Activated CD4-positive, alpha-beta memory T cell treated with anti-CD3 and anti-CD28 coated beads for 36 hours (primary cell): ENCODE measurements at places on chromosomes 7 and 10.

GRCh38 chr10:71714031-71714410 lies 5.6 kb downstream of the C10orf105 start:
- DNase-seq, result no peak

DNA sequence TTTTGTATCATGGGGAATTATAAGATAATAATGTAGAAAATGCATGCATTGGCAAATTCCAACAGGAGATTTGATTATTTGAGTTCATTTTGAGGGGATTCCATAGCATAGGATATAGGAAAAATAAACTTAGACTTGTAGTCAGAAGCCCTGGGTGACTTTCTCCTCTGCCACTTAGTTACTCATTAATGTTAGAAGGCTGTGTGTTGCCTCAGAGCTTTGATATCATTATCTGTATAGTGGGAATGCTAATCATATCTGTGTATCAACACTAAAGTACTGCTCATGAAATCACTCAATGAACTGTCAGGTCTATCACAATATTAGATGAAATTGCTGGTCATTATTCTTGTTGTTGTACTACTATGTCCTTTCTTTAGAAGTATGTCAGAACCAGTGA lies 23.0 kb upstream of the TEX47 start:
- no peak for DNase-seq

- no peak for DNase-seq
These were observed 18.6 kb upstream of the HK1 start for GRCh38 chr10:69259547-69260243.

DNA sequence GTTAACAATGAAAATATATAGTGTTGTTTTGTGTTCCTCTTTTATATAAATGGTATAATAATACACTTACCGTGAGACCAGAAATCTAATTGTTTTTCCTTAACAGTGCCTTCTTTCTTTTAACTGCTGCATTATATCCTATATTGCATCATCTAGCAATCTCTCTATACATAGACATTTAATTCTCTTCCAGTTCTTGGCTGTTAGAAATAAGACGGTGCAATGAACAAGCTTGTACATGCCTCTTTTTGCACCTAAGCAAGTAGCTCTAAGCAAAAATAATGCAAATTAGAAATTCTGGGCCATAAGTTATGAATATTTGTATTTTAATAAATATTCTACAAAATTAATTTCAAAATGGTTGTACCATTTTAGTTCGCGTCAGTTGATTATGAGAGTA lies 55.9 kb upstream of the AHR start:
- no peak for DNase-seq

DNA sequence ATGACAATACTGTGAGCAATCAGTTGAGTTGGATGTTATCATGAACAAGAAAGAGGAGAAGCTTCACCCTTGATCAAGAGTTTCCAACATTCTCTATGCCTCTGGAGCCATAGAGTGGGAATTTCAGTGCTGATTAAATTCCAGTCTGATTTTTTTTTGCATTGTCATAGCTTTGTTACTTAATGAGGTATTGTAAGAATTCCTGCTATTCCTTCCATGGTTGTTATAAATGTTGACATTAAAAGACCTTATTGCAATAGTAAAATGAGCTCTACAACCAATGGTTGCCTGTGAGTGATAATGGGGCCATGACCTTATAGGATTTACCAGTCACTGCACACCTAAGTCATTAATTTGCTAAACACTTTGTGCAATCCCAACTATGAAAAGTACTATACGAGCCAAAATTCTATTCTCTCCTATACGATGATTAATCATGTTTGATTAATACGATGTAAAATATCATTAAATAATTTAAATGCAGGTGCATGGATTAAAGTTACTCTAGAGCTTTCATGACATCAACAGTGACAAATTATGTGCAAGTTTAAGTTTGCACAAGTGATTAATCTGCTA lies 353.2 kb upstream of the KLF6 start:
- no peak for DNase-seq

DNA sequence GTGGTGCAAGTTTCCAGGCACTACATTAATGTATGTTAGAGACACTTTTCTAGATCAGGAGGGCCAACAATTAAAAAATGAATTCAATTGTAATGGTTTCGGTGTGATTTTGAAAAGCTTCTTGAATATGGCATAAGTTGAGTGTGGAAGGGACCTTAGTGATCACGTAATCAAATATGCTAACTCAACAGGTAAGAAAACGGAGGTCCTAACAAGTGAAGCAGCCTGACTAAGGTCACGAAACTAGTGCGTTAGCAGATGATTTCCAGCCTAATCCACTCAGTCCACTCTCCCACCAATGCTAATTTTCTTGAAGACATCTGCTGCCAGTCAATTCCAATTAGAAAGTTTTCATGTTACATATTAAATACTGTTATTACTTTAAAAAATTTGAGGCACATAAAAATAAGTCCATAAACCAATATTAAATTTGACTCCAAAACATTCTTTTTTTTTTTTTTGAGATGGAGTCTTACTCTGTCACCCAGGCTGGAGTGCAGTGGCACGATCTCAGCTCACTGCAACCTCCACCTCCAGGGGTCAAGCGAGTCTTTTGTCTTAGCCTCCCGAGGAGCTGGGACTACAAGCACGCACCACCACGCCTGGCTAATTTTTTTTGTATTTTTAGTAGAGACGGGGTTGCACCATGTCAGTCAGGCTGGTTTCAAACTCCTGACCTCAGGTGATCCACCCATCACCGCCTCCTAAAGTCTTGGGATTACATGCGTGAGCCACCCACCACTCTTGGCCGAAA lies 2.3 kb upstream of the RSBN1L start:
- no peak for DNase-seq

DNA sequence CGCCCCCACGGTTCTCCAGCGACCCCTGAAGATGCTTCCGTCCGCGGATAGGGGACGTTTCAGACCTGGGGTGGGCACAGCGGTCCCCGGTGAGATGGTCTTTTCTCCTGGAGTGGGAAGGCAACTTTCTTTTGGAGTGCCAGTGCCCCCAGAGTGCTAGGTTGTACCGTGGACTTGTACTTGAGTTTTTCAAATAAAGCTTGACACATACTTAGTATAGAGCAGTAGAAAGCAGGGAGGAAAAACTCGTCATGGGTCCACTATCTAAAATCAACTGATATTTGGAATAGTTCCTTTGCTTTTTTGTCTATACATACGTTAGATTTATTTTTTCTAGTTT lies 28.4 kb downstream of the RBM20 start:
- no peak for DNase-seq

GRCh38 chr7:43037531-43037930 lies 74.9 kb upstream of the HECW1 start:
- no peak for DNase-seq

DNA sequence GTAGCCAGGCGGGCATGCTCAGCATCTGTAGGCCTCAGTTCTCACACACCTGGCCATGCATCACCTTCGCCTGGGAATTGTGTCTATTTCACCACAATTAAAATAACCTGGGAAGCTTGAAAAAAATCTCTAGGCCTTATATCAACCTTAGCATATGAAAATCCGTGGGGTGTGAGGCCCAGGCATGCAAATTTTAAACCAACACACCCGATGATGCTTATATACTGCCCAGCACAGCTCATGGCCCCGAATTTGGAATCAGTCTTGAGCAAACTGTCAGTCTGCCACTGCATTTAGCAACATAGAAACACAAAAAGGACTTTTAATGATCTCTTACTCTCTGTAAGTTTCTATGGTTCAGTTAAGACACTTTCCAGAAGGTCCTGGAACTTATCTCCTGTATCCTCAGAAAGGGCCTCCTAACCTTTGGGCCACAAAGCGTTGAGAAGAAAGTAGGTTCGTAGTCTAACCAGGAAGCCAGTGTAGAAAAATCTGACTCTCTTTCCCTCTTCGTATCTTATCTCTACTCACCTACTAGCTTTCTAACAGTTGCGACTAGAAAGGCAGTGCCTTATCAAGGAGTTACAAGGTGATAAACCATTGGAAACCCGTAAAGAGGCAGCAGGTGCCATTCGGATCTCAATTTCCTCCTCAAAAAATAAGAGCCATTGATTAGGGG lies 12.0 kb upstream of the DMBT1 start:
- no peak for DNase-seq

GRCh38 chr10:88292185-88292514 lies 291.0 kb downstream of the RNLS start:
- DNase-seq, result no peak

DNA sequence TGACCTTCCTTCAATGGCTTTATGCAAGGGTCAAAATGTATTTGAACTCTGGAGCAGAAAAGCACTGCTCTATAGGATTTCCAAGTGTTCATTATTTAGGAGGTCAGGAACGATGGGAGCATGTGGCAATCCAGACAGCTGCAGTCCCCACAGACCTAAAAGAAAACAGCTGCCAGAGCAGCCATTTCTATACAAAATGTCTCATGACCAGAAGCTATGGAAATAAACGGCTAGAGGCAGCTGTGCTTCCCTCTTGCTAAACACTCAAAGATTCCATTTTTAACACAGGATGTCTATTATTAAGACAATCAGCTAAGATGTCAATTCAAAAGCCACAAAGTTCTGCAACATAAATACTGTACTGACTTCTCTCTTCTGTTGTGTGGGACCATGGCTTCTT lies 879.1 kb upstream of the C7orf33 start:
- DNase-seq, result no peak

- DNase-seq, result no peak
These were observed 287.8 kb upstream of the IGFBP3 start for GRCh38 chr7:46208635-46209525.

GRCh38 chr7:135802697-135803096 lies 54.1 kb upstream of the FAM180A start:
- no peak for DNase-seq

DNA sequence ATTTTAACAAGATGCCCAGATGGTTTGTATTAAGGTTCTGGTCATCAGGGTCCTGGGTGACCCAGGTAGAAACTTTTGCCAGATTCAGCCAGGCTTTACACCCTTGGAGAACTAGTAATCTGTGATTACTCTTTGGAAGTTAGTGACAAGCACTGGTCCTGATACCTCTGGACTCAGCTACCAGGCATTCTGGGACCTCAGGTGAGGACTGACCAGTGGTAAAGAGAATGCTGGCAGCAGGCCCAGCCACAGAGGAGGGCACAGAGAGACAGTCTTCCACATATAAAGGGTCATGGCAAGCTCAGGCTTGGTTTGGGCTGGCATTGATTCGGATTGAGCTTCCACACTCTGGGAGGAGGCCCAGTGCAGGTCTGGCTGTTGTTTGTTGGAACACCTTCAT lies 112.0 kb upstream of the CHST15 start:
- DNase-seq, result no peak
